Fibroblast of skin of left quadriceps (primary cell): ENCODE measurements at places on chromosomes 1 and 21.

DNA sequence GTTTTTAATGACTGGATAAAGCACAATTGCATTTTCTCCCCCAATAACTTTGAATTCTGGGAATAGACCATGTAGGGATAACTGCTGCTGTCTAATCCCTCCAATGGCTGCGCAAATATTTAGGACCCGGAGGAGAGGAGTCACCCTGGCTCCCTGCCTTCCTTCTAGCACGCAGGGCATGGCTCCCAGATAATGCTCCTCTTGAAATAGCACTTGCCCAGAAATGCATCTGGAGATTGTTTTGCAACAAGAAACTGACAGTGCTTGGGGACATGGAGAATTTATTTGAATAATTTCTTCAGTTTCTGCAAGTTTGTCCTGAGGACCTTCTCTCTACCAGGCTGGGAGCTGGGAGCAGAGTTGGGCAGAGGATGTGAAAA, 83.5 kb downstream of the MAN1C1 start:
- no peak for DNase-seq

- DNase-seq: no peak
These were observed 924.1 kb downstream of the LRRIQ3 start for GRCh38 chr1:73273886-73274285.

- no peak for DNase-seq
These were observed 49.1 kb upstream of the DR1 start for GRCh38 chr1:93296555-93297154.

- DNase-seq: no peak
These were observed 69.2 kb upstream of the GJA8 start for GRCh38 chr1:147833231-147833860.

DNA sequence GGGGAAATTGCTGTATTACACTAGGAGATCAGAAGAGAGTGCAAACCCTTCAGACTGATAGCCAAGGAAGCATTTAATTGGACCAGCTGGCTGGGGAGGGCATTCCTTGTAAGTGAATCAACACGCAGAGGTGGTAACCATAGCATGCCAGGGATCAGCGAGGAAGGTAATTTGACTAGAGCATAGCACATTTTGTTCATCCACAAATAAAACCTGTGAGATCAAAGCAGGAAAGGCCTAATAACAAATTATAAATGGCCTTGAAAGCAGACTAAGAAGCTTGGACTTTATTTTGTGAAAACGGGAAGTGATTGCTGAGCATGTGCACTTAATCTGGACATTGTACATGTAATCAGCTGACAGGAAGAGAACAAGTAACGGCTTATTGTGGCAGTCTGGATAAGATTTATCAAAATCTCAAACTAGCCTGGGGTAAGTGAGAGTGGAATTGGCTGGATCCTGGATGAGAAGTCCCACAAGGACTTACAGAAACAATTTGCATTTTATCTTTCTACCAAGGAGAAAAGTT, 11.7 kb upstream of the CD55 start:
- peak; percentile 54 for DNase-seq
